ENCODE measurements at places on chromosomes 1 and 21.

DNA sequence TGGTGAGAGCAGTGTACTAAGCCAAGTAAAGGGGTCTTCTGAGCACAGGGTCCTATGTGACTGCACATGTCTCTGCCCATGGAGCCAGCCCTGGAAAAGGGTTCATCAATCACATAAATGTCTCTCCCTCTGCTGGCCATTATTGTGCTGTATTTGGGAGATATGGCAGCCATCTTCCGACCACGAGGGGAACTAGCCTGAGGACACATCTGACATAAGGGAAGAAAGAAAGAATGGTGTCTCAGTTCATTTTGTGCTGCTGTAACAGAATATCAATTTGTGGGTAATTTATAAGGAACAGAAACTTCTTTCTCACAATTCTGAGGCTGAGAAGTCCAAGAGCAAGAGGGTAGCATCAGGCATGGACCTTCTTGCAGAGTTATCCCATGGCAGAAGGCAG, 55.1 kb upstream of the GJA5 start:
- no peak for DNase-seq

- no peak for DNase-seq
Observed at GRCh38 chr1:177488722-177489121, 318.0 kb downstream of the BRINP2 start.

- no peak for DNase-seq
Observed at GRCh38 chr1:246748867-246749266, 24.7 kb downstream of the SCCPDH start.

- no peak for DNase-seq
Observed at GRCh38 chr1:32898056-32898455, 3.1 kb downstream of the TMEM54 start.

GRCh38 chr1:97976801-97977200, 56.0 kb upstream of the DPYD start:
- no peak for DNase-seq

- DNase-seq, result no peak
Observed at GRCh38 chr1:181090641-181091126, 2.2 kb downstream of the IER5 start.
